Ovary (tissue), 10 donors: ENCODE measurements at places on chromosomes 2 and 18.

- DNase-seq, result peak; percentile 33
These were observed 72.5 kb downstream of the HS1BP3 start for GRCh38 chr2:20578266-20578894.

DNA sequence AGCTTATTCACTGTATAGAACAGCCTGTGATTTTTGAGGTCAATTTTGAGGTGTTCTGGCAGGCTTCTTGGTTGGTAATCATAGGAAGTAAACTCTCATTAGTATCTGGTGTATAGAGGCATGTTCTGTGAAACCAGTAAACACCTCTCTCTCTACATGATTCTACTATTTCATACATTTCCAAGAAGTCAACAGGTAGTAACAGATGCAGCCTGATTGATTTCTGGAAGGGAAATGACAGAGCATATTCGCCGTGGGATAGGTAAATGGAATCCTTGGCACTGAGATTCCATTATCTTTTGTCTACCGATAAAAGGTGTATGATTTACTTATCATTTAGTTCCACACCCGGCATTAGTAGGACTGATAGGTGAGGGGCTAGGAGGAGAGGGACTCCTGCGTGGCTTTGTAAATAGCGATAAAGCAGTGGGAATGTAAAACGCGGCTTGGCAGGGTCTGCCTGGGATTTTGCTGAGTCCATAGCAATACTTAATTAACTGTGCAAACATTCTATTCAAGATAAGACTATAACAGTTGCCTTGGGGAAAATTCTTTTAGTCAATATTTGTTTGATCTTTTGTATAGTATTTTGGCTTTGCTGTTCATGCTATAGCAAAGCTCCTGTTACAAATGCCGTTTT, 32.3 kb downstream of the LYPD6B start:
- DNase-seq, result no peak

DNA sequence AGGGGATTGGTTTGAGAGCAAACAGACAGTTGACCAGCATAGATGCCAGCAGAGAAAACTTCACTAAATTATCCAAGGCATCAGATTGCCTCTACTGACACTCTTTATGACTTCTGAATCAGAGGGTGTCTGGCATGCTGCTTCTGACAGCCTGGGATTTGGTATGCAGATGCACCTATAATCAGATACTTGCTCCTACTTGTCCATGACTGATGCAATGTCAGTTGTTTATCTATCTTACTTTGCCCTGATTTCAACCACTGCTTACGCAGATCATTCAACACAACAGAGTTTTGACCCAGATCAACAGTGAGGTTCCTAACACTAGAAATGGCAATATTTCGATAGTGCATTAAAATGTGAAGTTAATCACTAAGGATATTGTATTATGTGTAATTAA, 22.6 kb upstream of the CALCRL start:
- DNase-seq, result no peak

DNA sequence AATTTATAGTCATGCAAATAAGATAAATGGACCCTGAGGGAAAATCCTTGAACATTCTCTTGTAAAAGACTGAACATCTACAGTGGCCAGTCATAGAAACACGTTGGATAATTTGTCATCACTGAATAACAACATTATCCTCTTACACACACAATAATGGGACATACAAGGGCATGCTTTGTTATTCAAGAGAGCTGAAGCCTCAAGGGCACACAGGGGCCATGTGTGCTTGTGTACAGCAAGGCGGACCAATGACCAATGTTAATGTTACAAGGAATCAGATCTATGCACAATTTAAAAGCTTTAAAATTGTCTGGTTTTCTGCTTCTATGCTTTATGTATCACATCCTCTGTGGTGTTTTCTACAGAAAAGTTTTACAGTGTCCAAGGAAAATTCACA, 23.7 kb downstream of the COL6A3 start:
- no peak for DNase-seq

DNA sequence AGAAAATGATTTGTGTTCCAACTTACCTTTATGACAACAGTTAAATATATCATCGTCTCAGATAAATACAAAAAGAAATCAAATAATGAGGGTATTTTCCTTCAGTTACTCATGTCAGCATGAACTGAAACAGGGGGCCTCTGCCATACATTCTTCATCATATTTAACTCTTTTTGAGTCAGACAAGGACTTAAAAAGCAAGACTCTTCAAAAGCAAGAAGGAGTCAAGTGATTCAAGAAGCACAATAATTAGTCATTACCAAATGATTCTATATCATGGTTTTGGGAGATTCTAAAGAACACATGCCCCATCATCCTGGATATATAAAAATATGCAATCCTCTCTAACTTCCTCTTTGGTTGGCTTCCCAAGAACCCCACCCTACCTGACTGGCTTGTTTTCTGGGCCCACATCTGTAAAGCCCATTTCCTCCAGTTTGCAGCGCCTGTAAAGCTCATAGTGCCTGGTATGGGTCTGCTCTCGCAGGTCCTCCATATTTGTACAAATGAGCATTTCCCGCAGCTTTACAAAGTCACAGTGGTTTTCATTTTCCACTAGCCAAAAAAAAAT, 49.7 kb downstream of the SEPTIN10 start:
- DNase-seq, result no peak
